ENCODE measurements at places on chromosomes 5 and 9.

- no peak for DNase-seq
Measured at GRCh38 chr9:81573415-81574321, 115.7 kb downstream of the TLE1 start.

GRCh38 chr5:110653231-110653970 lies 73.1 kb downstream of the TMEM232 start:
- DNase-seq = no peak

GRCh38 chr5:73531356-73531755 lies 33.1 kb downstream of the BTF3 start:
- DNase-seq = no peak

DNA sequence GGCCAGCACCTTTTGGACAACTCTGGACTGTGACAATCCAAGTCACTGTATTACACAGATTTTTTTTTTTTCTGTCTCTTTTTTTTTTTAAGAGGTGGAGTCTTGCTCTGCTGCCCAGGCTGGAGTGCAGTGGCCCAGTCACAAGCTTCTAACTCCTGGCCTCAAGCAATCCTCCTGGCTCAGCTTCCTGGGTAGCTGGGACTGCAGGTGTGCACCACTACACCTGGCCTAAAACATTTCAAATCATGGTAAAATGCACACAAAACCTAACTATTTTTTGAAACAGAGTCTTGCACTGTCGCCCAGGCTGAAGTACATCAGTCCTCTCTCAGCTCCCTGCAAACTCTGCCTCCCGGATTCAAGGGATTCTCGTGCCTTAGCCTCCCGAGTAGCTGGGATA lies 7.2 kb upstream of the N4BP3 start:
- DNase-seq = no peak

- no peak for DNase-seq
Measured at GRCh38 chr5:159992566-159992965, 16.4 kb upstream of the TTC1 start.

- no peak for DNase-seq
Measured at GRCh38 chr5:109161914-109162683, 247.7 kb downstream of the PJA2 start.

GRCh38 chr5:139658928-139659667 lies 10.9 kb downstream of the CXXC5 start:
- DNase-seq = no peak

DNA sequence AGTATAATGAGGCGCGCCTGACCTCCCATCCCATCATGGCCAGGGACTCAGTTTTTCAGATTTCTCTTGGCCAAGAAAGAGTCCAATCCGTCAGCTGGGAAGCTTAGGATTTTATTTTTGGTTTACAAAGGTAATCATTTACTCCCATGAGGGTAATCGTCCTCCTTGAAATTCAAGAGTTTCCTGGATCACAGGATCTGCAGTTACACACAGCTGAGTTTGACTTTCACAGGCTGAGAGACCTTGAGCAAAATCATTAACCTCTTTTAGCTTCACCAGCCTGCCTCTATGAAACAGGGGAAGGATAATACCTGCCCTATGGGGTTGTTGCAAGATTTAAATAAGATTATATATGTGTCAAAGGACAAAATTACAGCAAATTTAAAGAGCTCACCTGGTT lies 15.4 kb upstream of the AK3 start:
- no peak for DNase-seq

- no peak for DNase-seq
Measured at GRCh38 chr5:72760259-72760658, 56.2 kb upstream of the TNPO1 start.

DNA sequence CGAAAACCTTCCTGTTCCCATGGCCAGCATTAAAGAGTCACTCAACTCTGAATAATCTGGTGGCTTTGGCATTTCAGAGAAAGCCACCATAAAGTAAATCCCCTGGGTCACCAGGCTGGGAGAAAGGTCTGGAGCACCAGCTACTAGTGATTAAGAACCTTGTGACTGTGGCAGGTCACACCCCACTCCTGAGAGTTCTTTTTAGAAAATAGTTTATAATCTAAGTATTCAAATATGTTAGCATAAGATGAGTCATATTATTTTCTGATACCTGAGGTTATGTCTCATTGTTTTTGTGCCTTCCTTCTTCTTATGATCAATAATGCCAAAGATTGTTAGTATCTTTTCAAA lies 351.7 kb downstream of the ARRDC3 start:
- DNase-seq = no peak

DNA sequence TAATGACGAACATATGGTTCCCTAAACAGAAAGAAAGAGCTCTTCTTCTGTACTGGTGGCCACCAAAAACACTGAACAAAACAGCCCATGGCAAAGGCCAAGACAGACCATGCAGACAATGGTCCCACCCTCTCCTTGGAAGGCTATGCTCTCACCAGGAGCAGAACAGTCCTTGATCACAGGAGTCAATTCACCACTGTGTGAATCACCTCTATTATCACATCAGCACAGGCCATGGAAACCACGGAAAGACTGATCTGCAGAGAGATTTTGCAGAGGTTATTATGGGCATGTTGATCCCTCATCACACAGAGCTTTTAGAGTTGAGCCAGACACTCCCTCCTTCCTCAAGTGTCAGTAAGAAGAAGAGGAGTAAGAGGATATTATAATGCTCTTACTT lies 134.0 kb upstream of the RASEF start:
- DNase-seq = no peak

DNA sequence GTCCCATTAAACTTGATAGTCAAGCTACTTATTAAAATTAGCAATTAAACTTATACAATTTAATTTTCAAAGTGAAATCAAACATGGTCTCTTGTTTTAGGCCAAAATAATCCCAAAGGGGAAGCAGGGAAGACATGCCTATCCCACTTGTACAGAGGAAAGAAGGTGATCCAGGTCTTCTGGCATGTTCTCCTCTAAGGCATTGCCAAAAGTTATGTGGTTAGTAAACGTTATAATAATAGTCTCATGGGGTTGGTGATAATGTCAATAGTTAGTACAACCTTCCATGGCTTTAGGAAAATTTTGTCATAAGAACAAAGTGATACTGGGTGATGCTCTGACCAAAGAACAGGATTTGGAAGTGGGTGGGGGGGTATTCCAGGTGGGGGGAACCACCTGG lies 52.8 kb downstream of the ROR2 start:
- no peak for DNase-seq

DNA sequence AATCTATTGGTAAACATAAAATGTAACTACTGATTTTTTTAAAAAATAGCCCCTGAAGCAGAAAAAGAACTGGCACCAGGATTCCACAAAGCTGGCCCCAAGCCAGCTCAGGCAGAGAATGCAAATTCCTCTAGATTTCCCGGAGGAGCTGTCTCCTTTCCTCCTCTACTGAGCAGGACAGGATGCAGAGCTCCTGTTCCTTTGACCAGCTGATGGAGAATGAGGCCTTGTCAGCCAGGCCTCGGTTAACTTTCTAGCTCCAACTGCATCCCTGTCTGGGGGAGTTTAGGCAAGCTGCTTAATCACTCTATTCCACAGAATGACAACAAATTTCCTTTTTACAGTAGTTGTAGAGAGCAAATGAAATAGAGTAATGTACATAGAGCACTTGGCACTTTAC lies 155.5 kb downstream of the GNAQ start:
- DNase-seq = no peak

DNA sequence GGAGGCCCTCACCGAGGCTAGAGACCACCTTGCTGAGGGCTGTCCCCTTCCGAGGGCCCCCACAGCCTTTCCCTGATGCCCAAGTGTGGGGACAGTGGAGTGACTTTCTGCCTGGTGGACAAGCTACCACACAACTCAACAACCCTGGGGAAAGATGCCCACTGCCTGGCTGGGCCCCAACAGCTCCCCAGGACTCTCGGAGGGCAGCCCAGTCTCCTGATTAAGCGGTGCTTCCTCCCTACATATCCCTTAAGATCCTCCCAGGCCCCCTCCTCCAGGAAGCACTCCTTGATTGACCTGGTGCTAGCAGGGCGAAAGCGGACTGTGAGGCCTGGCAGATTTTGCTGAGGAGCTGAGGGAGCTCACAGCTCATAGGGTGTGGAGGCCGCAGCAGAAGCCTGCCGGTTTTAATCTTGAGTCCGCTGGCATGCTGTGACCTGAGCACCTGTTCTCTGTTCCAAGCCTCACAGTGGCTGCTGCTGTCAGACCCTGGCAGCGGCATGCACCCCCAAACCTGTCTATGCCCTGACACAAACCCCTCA lies 2.2 kb downstream of the NSMF start:
- DNase-seq = no peak

DNA sequence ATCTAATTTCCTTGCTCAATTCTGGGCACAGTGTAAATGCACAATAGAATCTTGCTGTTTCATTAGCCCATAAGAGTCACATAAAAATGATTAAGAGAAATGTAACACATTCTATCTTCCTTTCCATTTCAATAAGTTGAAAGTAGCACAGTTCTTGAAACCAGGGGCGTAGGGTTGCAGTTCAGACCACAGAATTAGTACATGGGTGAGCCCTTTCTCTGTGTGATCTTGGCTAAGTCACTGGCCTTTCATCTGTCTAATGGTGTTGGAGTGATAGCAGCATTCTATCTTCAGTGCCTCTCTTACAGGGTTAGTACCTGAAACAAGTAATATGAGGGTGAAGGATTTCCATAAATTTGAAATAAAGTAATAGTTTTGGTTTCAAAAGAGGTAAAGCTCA lies 445.3 kb upstream of the ZNF462 start:
- DNase-seq = no peak

DNA sequence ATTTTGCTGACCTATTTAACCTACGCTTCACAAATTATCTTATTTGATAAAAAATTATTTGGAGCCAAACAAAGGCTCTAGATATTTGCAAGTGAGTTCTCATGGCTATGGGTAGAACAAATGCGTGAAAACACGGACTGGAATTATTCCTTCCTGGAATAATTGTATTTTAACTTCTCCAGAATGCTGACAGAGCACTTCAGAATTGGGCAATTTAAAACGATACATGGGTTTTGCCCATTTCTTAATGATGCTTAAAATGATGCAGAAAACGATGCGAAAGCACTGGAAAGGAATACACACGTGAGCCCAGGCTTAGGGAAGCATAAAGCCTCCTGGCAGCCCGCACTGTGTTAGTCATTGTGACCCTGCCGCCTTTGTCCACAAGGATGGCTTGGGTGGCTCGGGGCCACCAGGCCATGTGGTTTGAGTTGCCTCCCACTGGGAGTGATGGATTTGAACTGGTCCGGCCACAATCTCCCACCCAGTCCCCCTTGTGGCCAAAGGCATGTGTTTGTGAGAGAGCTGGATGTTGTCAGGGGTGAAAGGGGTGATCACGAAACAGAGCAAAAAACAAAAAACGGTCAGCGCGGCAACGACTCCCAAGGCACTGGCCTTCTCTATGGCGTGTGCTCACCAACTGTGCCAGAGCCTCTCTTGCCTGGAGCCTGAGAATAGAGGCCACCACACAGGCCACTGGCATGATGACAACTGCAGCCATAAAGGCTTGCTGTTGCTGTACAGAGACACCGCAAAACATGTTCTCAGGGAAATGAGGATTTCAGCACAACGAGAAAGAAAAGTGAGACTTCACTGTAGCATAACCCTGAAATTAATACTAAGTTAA lies 234.2 kb upstream of the ADAMTS16 start:
- no peak for DNase-seq

- DNase-seq = no peak
Measured at GRCh38 chr9:21070906-21071305, 6.8 kb downstream of the IFNB1 start.

- no peak for DNase-seq
Measured at GRCh38 chr5:32110111-32110696, 63.9 kb downstream of the GOLPH3 start.
